Naive thymus-derived CD8-positive, alpha-beta T cell (primary cell): ENCODE measurements at places on chromosomes 5 and 9.

- DNase-seq: no peak
Observed at GRCh38 chr9:37760416-37761161, 7.0 kb downstream of the TRMT10B start.

DNA sequence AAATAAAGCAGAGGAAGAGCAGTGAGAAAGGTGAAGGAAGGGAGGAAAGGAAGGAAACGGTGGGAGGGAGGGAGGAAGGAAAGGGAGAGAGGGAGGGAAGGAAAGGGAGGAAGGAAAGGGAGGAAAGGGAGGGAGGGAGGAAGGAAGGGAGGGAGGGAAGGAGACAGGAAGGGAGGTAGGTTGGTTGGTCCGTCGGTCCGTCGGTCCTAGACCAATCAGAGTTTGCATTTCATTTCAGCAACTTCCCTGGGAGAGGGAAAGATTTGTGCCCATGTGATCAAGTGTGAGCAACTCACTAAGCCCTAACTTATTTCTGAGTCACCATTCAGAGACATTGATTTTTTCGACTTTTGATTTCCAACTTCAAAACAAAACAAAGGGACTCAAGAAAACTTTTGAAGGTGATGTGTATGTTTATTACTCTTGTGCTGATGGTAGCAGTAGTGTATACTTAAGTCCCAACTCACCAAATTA, 18.8 kb downstream of the NANS start:
- DNase-seq: no peak

DNA sequence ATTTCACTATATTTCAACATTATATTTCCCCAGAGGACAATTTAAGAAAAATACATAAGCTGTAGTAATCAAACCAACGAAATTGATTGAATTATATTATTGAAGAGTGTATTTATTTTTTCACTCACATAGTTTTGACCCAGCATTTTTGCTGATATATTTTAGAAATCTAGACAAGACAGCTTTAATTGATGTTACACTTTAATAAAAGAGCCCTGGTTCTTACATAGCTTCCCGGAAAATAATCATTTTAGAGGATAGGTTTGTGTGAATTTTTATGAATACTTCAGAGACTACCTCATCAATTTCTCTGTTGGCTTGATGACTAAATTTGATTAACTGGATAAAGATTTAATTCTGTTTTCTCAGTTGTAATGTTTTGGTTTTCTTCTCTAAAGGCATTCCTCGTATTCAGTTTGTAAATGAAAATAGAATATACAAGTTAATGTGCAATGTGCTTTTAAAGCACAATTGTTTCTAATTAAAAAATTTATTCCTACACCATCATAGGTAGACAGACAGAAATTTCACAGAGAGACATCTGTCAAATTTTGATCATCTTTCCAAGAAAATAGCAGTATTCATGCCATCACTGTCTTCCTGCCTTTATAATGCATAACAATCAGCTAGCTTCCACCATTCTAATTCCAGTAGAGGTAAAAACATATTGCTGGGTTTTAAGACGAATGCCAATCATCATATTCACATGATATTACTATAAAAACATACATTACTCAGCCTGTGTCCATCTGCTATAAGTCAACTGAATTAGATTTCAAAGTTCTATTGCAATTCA, 441.4 kb downstream of the CDH12 start:
- DNase-seq: no peak

DNA sequence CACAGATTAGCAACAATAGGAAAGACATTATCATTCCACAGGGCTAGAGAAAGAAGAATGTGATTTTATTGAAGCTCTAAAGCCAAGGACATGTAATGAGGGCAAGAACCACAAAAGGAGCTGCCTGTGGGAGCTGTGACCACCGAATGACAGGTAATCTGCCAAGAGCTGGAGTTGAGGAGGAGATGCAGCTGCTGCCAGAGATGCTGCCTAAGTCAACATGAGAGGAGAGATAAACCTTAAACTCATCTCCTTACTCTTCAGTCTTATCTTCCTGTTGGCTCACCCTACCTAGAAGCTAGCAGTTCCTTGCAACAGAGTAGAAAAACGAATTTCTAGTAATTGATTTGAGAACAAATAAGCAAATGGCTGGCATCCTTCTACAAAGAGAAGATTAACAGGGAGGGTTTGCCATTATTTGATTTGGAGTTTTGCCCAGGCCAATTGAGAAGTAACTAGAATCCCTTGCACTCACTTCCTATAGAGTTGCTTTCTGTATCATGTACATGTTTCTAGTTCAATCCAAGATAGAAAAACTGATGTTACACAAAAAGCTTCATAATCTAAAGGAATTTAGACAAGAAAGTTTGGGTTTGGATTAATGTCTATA, 539.2 kb downstream of the TLE1 start:
- DNase-seq: no peak

- no peak for DNase-seq
Observed at GRCh38 chr9:109316207-109316640, 4.6 kb downstream of the EPB41L4B start.

DNA sequence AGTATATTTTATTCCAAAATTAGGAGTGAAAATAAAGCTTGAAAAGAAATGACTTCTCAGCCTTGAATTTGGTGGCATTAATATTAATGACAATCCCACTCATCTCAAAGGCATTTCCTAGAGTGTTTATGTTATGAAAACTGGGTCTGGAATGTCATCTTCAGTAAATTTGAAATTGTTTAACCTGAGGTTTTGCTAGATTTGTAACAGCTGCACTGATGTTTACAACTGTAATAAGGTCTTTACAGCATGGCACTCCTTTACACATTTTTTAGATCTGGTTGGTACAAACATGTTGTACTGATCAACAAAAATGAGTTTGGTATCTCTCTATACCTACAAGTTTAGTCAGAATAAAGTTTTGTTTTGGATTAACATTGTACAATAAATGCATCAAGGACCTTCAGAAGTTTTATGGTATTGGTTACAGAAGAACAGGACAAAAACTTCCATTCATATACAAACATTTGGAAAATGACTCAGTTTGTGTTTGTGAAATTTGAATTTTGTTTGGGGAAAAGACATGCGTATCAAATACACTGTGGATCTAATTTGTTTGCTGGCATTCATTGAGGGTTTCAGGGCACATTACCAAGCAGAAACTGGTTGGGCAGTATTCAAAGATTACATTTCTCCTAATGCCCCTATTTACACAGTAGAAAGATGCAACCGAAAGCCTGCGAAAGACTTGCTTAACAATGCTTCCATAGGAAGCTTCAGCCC, 11.6 kb downstream of the FANCC start:
- DNase-seq: no peak

- DNase-seq: no peak
Observed at GRCh38 chr5:103290846-103291245, 32.3 kb downstream of the MACIR start.

DNA sequence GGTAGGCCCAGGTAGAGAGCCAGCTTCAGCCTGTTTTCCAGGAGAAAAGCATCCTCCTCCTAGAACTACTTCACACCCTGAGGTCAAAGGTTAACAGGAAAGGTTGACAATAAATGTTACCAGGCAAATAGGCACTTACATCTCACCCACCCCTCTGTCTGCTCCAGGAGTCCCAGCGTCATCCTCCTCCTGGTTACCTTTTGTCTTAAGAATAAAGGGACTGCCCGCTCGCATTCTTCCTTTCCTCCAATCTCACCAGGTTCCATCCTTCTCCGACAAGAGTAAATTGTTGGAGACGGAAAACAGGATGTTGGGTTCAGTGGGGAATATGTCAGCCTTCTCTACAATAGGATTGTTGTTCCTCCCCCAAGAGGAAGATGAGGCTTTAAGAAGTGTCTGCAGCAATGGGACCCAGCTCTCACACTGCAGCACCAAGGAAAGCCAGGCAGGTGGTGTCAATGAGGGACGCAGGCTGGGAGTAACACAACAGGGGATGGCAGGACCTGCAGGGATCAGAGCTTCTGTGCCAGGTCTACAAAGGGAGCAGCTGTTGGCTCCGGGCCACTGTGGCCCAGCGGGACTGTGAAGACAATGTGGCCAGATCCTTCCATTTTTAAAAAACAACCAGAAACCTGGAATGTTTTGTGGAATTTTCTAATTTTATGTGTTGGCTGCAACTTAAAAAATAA, 29.0 kb downstream of the FAT2 start:
- DNase-seq: no peak

DNA sequence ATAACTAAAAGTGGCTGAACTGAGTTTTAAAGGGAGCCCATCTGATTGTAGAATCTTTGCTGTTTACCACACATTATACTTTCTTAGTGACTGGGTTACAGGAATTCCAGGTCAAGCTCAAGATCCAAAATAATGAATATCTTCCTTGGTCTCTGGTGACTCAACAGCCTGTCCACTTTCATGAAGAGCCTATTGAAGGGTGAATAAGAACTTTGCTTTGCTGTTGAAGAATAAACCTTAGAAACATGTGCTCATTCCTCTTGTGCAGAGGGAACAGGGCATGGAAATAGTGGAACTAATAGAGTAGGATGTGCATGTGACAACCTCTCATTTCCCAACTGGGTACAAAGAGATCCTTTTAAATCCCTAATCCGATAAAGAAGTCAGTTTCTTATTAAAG, 21.4 kb downstream of the ALDH1A1 start:
- DNase-seq: no peak

- DNase-seq: no peak
Observed at GRCh38 chr5:89181546-89181945, 298.6 kb upstream of the MEF2C start.

GRCh38 chr5:121378559-121379359, 472.9 kb upstream of the FTMT start:
- no peak for DNase-seq

DNA sequence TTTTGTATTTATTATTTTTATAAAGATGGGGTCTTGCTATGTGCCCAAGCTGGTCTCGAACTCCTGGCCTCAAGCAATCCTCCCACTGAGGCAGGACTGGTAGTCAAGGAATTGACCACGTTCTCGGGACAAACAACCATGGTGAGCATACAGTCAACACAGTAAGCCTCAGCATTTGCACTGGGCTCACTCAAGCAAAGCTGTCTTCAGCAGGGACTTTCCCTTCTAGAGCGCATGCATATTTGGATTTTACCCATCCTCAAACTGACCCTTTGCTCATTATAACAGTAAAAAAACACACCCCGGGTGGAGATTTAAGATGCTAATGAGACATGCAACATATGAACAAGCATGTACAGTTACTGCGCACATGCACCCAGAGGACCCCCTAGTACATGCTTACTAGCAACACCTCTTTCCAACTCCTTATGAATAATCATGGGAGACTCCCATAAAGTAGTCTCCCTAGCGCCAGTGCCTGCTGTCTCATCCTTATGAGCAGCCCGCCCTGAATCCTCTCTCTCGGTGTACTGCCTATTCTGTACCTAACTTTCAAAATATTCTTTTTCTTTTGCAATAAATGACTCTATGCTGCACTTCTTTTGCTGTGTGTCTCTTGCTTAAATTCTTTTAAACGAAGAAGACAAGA, 41.5 kb downstream of the C5orf22 start:
- no peak for DNase-seq
